Activated CD4-positive, alpha-beta T cell treated with anti-CD3 and anti-CD28 coated beads for 36 hours (primary cell): ENCODE measurements at places on chromosomes 4 and X. TPM values are rescaled to one million over a fixed set of nuclear protein-coding genes. Genes with fewer than 3 reads are reported as not detected.

The HTRA3 gene
- not detected for total RNA-seq

The SLC6A14 gene
- not detected for total RNA-seq

The SH3RF1 gene
- total RNA-seq: 0.39 TPM

The ARHGAP24 gene
- not detected for total RNA-seq

The DIPK2B gene
- 0.32 TPM for total RNA-seq

The PCSK1N gene
- 1.3 TPM for total RNA-seq

The CENPVL3 gene
- total RNA-seq: 0.43 TPM

The PRSS12 gene
- total RNA-seq: not detected

The RRH gene
- total RNA-seq: not detected

The SSX4B gene
- total RNA-seq: not detected

The SATL1 gene
- total RNA-seq: not detected

The SLC25A6 gene
- total RNA-seq: 456 TPM

The AMTN gene
- not detected for total RNA-seq

The ENPP6 gene
- 0.05 TPM for total RNA-seq

The MBNL3 gene
- total RNA-seq: 19.3 TPM

The PARM1 gene
- total RNA-seq: 0.05 TPM

The ZXDA gene
- total RNA-seq: 2.5 TPM

The CFAP99 gene
- not detected for total RNA-seq

The CTSO gene
- 2.6 TPM for total RNA-seq

The PIR gene
- total RNA-seq: 2.3 TPM

The C4orf51 gene
- total RNA-seq: not detected

The ASB12 gene
- not detected for total RNA-seq

The MAGEC1 gene
- total RNA-seq: not detected

The CAMK2D gene
- 71.3 TPM for total RNA-seq

The NDP gene
- not detected for total RNA-seq

The PCDH18 gene
- not detected for total RNA-seq

The SOWAHB gene
- not detected for total RNA-seq

The DMRTC1 gene
- not detected for total RNA-seq

The PRMT9 gene
- 7.5 TPM for total RNA-seq

The NDST3 gene
- total RNA-seq: not detected

The SMR3A gene
- total RNA-seq: not detected

The JADE3 gene
- 2.7 TPM for total RNA-seq
